ENCODE measurements at places on chromosomes 7 and 10. TPM values are rescaled to one million over a fixed set of nuclear protein-coding genes. Genes with fewer than 3 reads are reported as not detected.

LRRD1 gene
- 0.52 TPM for total RNA-seq

SLC18A3 gene
- total RNA-seq, result not detected

PNLIP gene
- 1.0 TPM for total RNA-seq

FBXW4 gene
- 108 TPM for total RNA-seq

RNF32 gene
- total RNA-seq, result 0.52 TPM

TRPV5 gene
- not detected for total RNA-seq

HABP2 gene
- total RNA-seq, result under 0.01 TPM

GPC2 gene
- total RNA-seq, result 5.2 TPM

PTPN20 gene
- total RNA-seq, result 3.7 TPM

ZFYVE27 gene
- total RNA-seq, result 8.4 TPM

C10orf67 gene
- under 0.01 TPM for total RNA-seq

SFR1 gene
- 2.1 TPM for total RNA-seq

DNA2 gene
- 16.7 TPM for total RNA-seq

OR2A7 gene
- total RNA-seq, result not detected

EFCAB10 gene
- total RNA-seq, result not detected

ELN gene
- total RNA-seq, result 107 TPM

SPDYE2 gene
- total RNA-seq, result not detected

ATP6V1F gene
- 66.3 TPM for total RNA-seq

SMNDC1 gene
- 14.1 TPM for total RNA-seq

PODXL gene
- 18.8 TPM for total RNA-seq

PON1 gene
- total RNA-seq, result not detected

ORAI2 gene
- 3.1 TPM for total RNA-seq

NPS gene
- not detected for total RNA-seq

ANKRD61 gene
- not detected for total RNA-seq

MLXIPL gene
- 1.6 TPM for total RNA-seq

CADPS2 gene
- 12.5 TPM for total RNA-seq

ADAMTS14 gene
- 5.7 TPM for total RNA-seq

MYO3A gene
- 1.0 TPM for total RNA-seq

ASB4 gene
- total RNA-seq, result 24.0 TPM

PLXNA4 gene
- 2.1 TPM for total RNA-seq

SPDYE9 gene
- total RNA-seq, result not detected

OR2A25 gene
- total RNA-seq, result not detected

GNAI1 gene
- total RNA-seq, result 25.6 TPM

NEUROD6 gene
- not detected for total RNA-seq

RAB19 gene
- 0.52 TPM for total RNA-seq
